Pancreas (tissue), 10 donors: ENCODE measurements at places on chromosomes 1 and 21. TPM values are rescaled to one million over a fixed set of nuclear protein-coding genes. Genes with fewer than 3 reads are reported as not detected.

DNA sequence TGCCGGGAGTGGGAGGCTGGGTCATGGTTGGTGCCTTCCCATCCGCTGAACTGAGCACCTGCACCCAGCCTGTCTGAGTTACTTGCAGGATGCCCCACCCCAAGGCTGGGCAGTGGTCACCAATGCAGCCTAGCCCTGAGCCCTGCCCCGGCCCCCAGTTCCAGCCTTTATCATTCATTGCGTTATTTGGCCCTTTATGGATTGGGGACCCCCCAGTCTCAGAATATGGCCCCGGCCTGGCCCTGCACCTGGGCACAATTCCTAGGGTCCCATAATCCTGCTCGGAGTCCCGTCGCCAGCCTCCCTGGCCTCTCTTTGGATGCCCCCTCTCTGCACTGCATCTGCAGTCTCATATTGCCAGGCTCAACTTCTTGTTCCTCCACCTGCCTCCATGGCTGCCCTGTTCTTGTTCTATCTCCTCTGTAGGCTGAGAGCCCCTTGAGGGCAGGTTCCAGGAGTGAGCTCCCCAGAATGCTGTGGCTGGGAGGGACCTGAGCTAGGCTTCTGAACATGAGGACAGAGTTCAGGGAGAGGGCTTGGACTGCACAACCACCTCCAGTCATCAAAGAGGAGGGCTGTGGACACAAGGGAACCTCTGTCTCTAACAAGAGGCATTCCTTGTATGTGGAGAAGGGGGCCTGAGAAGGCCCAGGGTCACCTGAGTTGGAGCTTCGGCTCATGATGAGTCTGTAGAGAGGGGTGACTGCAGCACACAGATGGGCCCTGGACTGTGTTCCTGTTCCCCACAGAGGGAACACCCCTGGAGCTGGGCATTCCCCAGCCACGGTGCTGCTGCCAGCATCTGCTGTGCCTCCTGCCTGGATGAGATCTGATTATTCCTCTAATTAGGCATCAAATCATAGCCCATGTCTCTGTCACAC, 1.1 kb upstream of the KNCN start:
- H3K27ac ChIP-seq = no peak overlapping the region
- H3K4me3 ChIP-seq = no peak overlapping the region
- DNase-seq = peak; percentile 29

GRCh38 chr1:12114916-12115315, 51.8 kb downstream of the TNFRSF8 start:
- H3K4me3 ChIP-seq = no peak overlapping the region
- peak; percentile 1 for DNase-seq
- no peaks in the 10 kb centered on the region for H3K27me3 ChIP-seq
- H3K36me3 ChIP-seq = no peaks in the 10 kb centered on the region
- H3K27ac ChIP-seq = no peak overlapping the region

DNA sequence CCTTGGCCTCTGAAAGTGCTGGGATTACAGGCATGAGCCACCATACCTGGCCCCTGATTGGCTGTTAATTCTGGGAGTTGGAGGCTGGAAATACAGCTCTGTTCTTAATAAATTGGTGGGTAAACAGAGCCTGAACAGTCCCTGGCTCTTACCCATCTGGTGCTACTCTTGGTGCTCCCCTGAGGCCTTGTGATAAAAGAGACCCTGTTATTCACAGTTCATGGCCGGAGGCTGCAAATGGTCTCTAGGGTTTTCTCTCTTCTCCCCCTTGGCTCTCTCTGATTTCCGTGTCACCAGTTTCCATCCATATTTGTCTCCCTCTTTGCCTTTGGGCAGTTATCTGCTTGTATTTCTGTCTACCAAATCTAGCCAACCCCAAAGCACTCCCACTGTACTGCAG, 17.2 kb downstream of the NFASC start:
- no peak overlapping the region for H3K27ac ChIP-seq
- no peak for DNase-seq

DNA sequence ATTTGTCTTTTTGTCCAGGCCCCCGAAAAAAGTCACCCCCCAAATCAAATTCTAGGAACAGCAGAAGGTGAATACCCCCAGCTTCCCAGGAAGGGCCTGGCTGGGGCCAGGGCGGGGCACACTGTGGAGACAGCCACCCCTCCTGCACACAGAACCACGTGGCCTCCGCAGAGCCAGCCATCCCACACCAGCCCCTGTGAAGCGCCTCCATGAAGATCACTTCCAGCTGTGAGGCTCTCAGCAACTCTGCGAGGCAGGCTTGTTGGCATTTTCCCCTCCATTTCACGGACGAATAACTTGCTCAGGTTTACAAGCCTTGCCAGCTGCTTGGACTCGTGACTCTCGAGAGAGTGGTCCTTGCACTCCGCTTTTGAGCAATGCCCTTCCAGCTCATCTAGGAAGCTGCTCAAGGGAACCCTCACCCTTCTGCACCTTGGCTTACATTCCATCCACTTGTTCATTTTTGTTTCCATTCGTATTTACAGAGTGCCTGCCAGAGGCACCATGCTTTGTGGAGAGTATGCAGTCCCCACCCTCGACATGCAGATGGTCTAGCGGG, 48.2 kb downstream of the SYT6 start:
- no peak for DNase-seq
- no peaks in the 10 kb centered on the region for H3K27me3 ChIP-seq
- no peaks in the 10 kb centered on the region for H3K4me1 ChIP-seq
- no peak overlapping the region for H3K4me3 ChIP-seq
- H3K27ac ChIP-seq = no peak overlapping the region

GRCh38 chr1:171873664-171874063, 32.4 kb downstream of the DNM3 start:
- no peak for DNase-seq
- H3K4me3 ChIP-seq = no peak overlapping the region
- H3K27me3 ChIP-seq = no peaks in the 10 kb centered on the region
- H3K27ac ChIP-seq = no peak overlapping the region
- no peaks in the 10 kb centered on the region for H3K36me3 ChIP-seq
- no peaks in the 10 kb centered on the region for H3K4me1 ChIP-seq

DNA sequence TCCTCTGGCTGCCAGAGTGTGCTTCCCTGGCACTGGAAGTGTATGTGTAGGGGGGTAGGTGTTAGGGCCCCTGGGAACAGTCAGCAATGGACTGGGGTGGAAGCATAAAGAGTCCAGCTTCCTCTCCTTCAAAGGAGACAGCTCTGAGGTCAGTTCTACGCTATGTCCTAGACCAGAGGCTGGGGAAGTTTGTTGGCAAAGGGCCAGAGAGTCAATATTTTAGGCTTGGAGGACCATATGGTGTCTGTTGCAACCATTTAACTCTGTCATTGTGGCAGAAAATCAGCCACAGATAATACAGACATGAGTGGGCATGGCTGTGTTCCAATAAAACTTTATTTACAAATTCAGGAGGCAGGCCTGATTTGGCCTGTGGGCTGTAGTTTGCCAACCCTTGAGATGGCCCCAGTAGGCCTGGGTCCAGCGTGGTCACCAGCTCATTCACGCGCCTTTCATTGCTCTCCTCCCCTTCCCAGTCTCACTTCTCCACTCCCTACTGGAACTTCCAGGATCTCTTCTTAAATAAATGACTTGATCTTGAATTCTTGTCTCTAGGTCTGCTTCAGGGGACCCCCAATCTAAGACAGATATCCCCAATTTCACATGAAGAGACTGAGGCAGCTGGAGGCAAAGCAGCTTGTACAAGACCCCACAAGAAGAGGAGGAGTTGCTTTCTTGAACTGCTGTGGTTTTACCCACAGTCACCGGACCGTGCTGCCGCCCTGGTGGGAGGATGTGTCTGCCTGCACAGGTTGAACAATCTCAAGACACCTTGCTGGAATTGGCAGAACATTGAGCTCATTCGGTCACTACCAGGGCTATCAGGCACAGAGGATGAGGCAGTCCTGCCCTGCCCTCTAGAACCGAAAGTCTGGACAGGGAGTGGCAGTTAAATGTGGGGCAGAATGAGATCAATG, 162.4 kb upstream of the POU3F1 start:
- H3K36me3 ChIP-seq = no peaks in the 10 kb centered on the region
- H3K4me1 ChIP-seq = no peaks in the 10 kb centered on the region

GRCh38 chr1:90731382-90732050, 14.4 kb upstream of the BARHL2 start:
- no peak for DNase-seq
- H3K27me3 ChIP-seq = peaks cover 38% of the 10 kb centered on the region
- H3K36me3 ChIP-seq = no peaks in the 10 kb centered on the region
- peaks cover 3% of the 10 kb centered on the region for H3K4me1 ChIP-seq
- no peak overlapping the region for H3K27ac ChIP-seq

GRCh38 chr1:29832936-29833335, 596.6 kb downstream of the PTPRU start:
- no peaks in the 10 kb centered on the region for H3K4me1 ChIP-seq
- DNase-seq = no peak
- no peaks in the 10 kb centered on the region for H3K36me3 ChIP-seq
- peaks cover 5% of the 10 kb centered on the region for H3K27me3 ChIP-seq

GRCh38 chr1:67570486-67571143, 114.4 kb upstream of the GADD45A start:
- no peaks in the 10 kb centered on the region for H3K27me3 ChIP-seq
- peaks cover 35% of the 10 kb centered on the region for H3K4me1 ChIP-seq
- no peak for DNase-seq
- no peak overlapping the region for H3K4me3 ChIP-seq

GRCh38 chr1:222285526-222285925, 262.4 kb downstream of the HHIPL2 start:
- H3K27ac ChIP-seq = no peak overlapping the region
- H3K4me3 ChIP-seq = no peak overlapping the region
- H3K27me3 ChIP-seq = no peaks in the 10 kb centered on the region
- no peak for DNase-seq

DNA sequence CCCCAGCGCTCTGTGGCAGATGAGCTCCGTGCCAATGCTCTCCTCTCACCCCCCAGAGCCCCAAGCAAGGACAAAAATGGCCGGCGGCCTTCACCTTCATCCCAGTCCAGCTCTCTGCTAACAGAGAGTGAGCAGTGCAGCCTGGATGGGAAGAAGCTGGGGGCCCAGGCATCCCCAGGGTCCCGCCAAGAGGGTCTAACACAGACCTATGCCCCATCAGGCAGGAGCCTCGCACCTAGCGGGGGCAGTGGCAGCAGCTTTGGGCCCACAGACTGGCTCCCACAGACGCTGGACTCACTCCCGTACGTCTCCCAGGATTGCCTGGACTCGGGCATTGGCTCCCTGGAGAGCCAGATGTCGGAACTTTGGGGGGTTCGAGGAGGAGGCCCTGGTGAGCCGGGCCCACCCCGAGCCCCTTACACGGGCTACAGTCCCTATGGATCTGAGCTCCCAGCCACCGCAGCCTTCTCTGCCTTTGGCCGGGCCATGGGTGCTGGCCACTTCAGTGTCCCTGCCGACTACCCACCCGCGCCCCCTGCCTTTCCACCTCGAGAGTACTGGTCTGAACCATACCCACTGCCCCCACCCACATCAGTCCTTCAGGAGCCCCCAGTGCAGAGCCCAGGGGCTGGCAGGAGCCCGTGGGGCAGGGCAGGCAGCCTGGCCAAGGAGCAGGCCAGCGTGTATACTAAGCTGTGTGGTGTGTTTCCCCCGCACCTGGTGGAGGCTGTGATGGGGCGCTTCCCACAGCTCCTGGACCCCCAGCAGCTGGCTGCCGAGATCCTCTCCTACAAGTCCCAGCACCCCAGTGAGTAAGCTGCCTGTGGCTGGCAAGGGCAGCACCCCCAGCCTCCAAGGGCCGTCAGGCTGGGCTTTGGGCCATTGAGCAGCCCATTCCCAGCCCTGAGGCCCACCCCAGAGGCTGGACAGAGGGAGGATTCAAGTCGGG, 8.7 kb downstream of the ZC3H12A start:
- H3K4me1 ChIP-seq = peaks cover 62% of the 10 kb centered on the region
- peak overlapping the region; percentile 52 for H3K27ac ChIP-seq
- no peak for DNase-seq
- peaks cover 31% of the 10 kb centered on the region for H3K36me3 ChIP-seq
- H3K27me3 ChIP-seq = no peaks in the 10 kb centered on the region
- no peak overlapping the region for H3K4me3 ChIP-seq

DNA sequence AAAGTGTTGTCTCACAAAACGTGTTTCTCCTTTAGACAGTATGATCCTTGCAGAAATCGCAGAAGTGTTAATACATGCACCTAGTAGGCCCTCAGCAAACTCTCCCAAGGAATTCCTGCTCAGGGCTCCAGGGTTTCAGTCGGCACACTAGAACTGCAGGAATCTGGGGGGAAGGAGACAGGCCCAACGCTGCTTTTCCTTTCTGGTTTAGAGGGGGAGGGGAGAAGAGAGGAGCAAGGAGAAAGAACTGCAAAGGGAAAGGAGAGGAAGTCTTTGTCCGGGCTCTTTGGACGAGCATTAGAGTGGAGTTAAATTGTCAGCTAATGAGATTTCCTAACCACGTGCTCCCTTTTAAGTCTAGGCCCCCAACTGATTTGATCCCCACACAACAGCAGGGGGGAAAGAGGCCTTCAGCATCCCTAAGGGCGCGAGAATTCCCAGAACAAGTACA, 103.7 kb upstream of the SOD1 start:
- no peaks in the 10 kb centered on the region for H3K36me3 ChIP-seq
- H3K27me3 ChIP-seq = peaks cover 5% of the 10 kb centered on the region
- H3K4me3 ChIP-seq = no peak overlapping the region
- no peak overlapping the region for H3K27ac ChIP-seq

GRCh38 chr1:30385246-30385995, 338.0 kb downstream of the MATN1 start:
- H3K27ac ChIP-seq = no peak overlapping the region
- DNase-seq = no peak
- no peaks in the 10 kb centered on the region for H3K27me3 ChIP-seq

DNA sequence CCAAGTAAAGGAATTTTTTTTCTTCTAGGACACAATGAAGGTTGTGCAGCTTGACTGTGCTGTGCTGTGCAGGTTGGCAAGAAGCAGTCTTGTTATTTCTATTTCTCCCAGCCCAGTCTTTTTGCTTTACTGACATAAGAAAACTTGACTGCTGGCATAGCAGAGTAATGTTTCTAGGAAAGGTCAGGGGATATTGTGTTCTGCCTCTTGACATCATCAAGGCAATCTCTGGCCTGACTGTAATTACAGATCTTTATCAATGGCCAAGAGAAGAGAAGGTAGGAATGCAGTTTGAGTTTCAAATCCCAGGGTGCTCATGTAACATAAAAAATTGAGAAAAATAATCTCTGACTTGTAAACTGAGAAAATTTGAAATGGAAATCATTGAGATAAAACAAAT, 226.3 kb upstream of the ADGRL4 start:
- no peaks in the 10 kb centered on the region for H3K27me3 ChIP-seq
- no peak overlapping the region for H3K27ac ChIP-seq
- H3K4me1 ChIP-seq = no peaks in the 10 kb centered on the region
- H3K36me3 ChIP-seq = no peaks in the 10 kb centered on the region
- no peak for DNase-seq

CFHR2 gene
- total RNA-seq = not detected

AIRE gene
- total RNA-seq = not detected

CPLANE2 gene
- total RNA-seq = 3.3 TPM

ROR1 gene
- total RNA-seq = 18.5 TPM

DISP1 gene
- 1.9 TPM for total RNA-seq

FGGY gene
- total RNA-seq = 15.2 TPM

HMCN1 gene
- 4.8 TPM for total RNA-seq

MFSD2A gene
- total RNA-seq = not detected

CYP4Z1 gene
- total RNA-seq = 0.29 TPM
